ENCODE measurements at places on chromosomes 5 and 9.

GRCh38 chr5:112320408-112320807 is 98.7 kb downstream of the EPB41L4A start:
- no peak for DNase-seq

DNA sequence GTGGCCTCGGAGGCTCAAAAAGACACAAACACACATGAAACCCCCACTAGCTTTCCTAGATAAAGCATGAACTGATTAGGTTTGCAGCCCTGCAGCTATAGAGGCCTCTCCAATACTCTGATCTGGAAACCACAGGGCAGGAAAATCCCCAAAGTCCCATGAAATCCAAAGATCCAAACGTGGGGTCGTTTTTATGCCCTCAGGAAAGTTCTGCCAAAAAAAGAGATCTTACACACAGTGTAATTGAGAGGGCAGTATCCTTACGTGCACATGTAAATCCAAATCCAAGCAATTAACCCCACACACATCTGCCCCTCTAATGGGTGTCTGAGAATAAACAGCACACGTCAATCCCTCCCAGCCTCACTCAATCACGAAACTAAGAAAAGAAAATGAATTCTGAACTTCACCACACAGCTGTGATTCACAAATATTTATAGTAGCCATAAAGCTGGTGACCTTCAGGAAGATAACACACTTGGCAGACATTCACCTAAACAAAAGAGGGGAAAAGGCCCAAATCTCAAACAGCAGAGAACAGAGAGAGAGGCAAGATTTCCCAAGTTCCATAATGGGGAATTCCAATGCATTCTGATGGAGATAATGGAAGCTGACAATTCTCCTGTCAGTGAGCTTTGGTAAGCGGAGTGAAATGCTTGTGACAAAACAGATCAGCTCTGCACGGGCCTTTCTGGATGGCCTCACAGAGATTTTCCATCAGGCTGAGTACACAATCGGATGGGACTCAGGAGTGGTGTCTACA is 114.2 kb downstream of the SEMA5A start:
- no peak for DNase-seq

- DNase-seq, result no peak
Observed at GRCh38 chr5:124287813-124288212, 458.6 kb downstream of the ZNF608 start.

GRCh38 chr9:20028192-20028848 is 239.5 kb upstream of the SLC24A2 start:
- no peak for DNase-seq

GRCh38 chr5:6792911-6793471 is 79.8 kb downstream of the TENT4A start:
- no peak for DNase-seq

DNA sequence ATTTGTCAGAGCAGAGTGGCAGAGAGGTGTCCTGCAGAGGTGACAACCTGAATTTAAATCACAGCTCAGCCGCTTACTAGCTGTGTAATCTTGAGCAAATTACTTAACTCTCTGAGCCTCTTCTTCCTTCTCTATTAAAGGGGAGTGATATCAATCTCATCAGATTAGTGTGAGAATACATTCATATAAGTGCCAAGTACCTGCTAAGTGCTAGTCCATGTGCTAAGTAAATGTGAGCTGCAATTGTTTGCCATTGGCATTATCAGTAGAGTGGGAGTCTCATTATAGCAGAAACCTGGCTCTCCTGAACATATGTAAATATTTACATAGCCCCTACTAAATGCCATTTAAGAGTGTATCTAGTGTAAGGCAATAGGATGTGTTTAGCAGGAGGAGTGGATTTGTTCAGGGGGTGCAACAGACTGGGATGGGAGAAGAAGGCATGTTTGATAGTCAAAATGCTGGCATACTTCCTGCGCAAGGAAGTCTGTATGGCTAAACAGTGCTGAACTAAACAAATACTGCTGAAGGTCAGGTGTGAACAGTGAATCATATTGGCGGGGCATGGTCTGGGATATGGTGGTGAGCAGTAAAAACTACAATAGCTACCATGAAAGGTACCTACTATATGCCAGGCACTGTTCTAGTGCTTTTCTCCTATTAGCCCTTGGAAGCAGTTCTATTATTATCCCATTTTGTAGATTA is 74.5 kb downstream of the F2RL2 start:
- DNase-seq, result no peak

DNA sequence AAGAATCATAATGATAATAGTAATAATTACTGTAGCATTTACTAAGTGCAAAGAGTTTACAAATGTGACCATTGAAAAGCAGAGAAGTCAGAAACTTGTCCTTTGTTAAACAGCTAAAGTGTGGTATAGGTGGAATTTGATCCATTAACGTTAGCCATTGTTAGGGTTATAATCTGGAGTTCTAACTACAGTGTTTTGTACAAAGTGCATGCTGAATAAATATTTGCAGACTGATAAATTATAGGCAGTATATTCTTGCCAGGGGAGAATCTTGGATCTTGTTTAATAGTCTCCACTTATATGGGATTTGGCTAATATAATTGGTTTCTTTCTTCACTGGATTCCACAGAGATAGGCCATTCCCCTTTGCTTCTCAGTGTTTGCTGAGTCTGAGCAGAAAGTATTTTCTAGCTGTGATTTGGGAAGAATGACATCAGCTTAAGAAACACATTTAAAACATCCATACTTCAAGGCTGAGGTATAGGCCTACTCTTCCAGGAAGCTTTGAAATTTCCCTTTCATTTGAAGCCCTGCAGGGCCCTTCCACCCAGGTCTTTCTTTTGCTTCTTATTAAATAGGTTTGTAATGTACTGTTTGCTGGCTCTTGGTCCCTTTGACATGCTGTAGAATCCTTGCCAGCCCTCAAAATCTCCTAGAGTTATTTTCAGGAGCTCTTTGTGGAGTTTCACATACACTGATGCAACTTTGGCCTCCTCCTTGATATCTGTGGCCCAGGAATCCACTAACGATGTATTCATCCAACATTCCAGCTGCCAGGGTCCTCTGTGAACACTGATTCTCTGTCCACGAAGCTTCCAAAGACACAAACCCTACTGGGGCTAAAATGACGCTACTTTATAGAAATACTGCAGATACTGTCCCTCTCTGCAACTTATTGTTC is 51.4 kb downstream of the ATP10B start:
- DNase-seq, result no peak

DNA sequence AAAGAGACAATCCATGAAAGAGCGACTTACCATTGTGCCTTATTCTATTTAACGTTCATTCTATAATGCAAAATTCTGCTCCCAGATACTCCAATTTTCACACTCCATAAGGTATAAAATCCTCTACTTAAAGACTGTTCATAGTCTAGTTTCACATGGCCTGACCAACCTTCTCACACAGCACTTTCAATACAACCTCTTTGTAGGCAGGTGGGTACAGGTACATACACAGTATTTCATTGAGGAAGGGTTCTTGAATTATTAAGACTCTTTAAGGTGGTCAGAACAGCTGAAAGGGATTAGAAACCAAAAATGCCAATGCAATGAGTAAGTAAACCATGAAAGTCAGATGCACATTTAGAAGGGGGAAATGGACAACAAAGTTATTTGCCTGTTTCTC is 352.0 kb downstream of the PARP8 start:
- no peak for DNase-seq

DNA sequence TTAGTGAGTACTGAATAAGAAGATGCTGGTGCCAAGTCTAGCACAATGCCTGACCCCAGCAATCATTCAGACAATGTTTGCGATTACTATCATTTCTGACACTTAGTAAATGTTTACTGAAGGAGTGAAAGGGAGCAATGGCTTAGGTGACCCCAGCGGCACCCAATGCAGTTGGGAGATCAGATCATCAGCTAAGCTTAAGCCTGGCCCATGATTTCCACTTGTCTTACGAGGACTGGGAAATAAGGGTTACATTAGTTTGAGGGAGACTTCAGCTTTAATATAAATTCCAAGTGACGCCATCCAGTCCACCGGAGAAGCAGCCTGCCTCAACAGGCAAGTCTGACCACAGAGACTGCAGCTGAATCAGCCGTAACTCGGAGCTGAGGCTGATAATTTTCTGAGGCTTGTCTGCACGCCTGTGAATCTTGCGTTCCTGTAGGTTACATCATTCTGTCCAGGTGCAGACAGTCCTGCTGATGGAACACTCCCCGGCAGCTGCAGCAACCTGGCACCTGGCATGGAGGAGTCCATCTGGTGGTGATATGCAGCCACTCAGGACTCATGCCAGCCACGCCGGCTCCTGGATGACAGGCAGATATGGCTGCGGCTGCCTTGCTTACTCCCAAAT is 34.9 kb upstream of the FGF1 start:
- no peak for DNase-seq

DNA sequence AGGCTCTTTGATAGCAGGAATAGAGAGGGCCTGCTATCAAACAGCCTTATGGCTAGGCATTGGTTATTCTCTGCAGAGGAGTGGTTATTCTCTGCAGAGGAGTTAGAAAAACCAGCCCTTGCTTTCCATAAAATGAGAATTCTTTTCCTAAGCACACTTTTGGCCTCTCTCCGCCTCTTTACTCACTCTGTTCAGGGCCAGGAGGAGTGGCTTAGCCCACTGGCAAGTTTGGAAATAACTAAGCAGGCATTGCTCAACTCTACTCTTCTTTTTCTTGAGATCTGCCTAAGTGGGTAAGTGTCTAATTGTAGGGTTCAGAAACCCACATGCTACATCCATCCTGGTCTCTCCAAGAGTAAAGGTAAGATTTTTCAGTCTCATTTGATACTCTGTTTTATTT is 341.7 kb downstream of the KIAA0825 start:
- no peak for DNase-seq

GRCh38 chr5:125044491-125045282 is 298.2 kb upstream of the ZNF608 start:
- no peak for DNase-seq

DNA sequence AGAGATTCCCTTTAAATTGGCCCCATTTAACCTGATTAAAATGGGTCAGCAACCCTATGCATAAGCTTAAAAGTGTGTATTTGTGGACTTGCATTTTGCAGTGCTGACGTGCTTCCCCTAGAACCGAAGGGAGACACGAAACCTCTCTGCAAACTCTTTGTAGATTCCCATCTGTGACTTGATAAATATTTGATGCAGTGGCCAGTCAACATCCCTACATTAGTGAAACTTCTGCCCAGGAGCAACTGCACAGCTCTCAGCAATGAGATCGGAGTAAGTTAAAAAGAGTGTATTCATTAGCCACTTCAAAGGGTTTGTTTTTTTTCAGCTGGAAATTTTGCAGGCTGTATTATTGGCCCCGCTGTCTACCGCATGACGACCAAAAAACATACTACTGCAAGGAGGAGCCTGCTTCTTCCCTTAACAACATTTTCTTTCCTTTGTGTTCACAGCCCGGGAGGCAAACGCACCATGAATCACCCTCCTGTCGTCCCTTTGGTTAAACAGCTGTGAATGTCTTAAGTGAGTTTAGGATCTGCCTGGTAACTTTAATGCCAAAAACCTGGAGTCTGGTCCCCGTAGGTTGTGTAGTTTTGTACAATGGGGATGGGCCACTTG is 38.0 kb upstream of the TCERG1 start:
- no peak for DNase-seq

DNA sequence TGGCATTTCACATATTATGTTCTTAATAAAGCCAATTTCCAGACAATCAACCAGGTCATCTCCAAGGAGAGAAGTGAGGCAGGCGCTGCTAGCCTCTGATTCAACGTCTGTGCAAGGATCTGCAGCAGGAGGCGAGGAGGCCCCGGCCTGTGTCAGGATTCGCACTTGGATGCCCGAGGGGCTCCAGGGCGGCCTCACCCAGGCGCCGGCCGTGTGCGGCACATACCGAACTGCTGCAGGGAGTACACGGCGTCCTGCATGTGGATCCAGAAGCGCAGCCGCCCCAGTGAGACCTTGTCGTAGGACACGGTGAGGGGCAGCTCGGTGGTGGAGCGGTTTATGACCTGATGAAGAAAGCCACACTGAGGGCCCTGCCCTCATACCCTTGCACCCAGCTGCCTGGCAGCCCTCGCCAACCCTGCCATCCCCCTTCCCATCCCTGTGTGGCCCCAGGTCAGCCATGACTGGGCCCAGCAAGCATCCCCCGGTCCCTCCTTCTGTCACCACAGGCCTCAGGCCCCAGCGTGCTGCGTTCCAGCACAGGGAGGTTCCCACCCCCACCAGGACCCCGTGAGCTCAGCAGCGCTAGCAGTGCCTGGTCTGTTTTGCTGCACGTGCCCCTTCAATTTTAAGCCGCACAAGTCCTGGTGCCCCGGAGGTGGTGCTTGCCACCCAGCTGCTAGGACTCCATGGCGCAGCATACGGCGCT is 9.9 kb downstream of the CLPTM1L start:
- DNase-seq, result no peak

DNA sequence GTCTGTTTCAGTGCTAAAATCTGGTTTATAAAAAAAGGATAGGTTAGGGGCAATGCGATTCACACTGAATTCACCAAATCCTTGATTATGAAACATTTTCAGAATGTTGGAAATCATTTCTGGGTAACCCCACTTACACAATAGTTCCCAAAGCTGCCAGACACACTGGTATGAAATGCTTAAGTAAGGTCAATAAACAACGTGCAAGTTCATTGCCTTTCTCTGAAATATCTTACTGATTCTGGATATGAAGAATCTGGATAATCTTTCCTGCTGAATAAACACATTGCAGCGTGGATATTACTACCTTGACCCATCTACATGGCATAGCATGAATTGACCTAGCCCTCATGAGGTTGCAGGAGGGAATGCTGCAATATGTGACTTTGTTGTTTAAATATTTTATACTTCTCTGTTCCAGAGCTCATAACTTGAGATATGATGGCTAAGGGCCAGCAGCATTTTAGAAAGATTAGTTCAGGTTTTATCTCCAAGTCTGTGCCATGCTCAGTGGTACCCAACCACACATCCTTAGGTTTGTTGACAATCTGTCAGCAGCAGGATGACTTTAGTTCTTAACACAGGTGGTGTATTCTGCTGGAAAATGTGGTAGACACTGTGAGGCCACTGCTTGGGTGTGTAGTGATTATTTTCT is 121.0 kb downstream of the NREP start:
- DNase-seq, result no peak

DNA sequence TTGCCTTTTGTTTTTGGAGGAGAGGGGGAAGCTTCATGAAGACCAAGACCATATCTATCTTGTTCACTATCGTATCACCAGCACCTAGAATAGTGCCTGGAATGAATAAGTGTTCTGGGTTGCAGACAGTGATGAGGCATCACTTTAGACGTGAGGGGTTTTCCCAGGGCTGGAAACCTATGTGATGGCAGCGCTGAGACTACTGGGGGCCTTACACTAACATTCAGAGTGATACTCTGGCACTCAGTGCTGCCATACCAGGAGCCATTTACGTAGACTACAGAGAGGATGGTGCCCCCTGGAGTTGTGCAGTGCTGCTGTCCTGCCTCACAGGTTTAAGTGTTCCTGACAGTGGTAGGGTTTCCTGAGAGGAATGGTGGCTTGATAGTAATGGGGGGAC is 6.9 kb downstream of the CCL19 start:
- no peak for DNase-seq

DNA sequence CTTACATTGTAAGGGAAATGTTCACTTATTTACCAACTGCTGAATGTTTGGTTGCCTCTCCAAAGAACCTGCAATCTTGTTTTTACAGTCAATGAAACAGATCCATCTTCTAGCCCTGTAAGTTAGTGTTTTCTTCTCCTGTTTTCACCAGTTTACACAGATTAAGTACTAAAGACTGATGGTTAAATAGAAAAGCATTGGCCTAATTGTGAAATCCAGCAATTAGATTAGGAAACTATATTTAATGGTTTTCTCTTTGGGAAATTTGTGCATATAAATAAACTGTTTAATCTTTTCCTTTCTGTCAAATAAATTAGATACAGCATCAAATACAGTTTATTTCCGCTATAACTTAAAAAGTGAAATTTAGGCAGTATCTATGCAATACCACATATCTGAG is 247.9 kb upstream of the MEF2C start:
- DNase-seq, result no peak
